ENCODE measurements at places on chromosomes 12 and 14.
A peak's percentile ranks its signal among the peaks of the same experiment; 100 is the strongest.

DNA sequence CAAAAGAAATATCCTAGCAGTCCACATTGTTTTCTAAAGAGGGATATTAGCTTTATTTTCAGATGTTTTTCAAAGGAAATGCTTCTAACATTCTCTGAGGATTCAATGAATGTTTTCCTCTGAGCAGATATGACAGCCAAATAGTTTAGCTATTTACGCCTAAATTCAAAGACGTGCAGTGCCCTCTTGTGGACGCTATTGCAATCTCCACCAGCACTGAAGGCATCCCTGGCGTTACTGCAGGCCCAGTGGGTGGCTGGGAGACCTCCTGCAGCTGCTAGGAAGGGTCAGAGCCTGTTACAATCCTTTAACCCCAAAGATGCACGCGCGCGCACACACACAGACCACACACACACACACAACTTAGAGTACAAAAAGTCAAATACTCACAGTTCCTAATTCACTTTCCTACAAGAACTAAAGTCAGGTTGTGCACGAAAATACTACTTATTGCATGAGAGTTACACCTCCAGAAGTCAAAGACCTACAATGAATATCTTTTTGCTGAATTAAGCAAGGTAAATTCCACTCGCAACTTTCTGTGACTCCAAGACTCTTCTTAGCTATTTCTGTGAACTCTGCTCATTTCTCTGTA, 589.3 kb upstream of the TMEM132C start:
- DNase-seq = peak; percentile 32

GRCh38 chr12:97386133-97386581, 76.4 kb upstream of the RMST start:
- peak; percentile 47 for DNase-seq

DNA sequence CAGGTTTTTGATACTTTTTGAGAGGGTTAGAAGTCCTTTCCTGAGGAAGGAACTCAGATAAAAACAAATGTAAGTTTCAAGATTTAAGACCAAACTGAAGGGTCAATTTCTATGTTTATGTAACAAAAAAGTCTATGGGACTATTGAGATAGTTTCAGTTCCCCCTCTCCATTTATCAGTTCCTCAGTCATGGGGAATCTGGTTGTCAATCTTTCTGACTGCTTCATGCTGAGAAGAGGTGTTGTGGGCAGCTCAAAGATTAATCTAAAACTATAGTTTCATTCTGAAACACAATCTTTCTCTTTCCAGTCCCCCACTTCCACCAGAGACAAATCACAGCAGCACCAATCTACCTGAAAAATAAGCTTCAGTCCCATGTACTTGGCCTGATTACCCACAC, 93.7 kb downstream of the KCNMB4 start:
- no peak for DNase-seq

DNA sequence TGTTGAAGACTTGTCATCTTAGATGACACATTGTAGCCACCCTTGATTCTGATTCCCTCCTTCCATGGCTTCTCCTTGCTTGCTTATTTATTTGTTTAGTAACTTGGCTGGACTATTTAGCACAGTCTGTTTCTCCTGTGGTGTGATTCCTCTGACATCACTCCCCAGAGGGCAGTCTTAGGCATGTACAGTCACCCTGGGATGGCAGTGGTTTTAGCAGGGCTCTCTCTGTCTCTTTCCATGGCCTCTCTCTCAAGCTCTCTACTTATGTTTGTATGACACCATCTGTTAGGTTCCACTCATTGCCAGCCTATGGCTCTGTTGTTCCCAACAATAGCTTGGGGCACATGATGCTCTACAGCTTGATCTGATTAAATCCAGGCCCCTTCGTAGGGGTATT, 158.3 kb downstream of the ADGRD1 start:
- DNase-seq = no peak

DNA sequence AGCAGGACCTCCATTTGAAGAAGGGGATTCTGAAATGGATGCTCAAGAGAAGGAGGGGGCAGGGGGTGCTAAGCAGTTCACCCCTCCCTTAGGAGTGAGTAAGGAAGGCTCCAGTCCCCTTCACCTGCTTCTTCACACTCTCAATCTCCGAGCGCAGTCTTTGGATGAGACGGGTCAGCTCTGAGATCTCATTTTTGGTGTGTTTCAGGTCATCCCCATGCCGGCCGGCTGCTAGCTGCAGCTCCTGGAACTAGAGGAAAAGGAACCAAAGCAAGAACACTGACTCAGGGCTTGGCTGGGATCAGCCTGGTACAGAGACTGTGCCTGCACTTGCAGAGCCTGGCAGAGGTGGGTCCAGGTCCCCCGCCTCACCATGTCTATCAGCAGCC, 7.3 kb downstream of the KRT73 start:
- no peak for DNase-seq

- DNase-seq = no peak
These were observed 14.8 kb downstream of the HIP1R start for GRCh38 chr12:122850048-122850445.

DNA sequence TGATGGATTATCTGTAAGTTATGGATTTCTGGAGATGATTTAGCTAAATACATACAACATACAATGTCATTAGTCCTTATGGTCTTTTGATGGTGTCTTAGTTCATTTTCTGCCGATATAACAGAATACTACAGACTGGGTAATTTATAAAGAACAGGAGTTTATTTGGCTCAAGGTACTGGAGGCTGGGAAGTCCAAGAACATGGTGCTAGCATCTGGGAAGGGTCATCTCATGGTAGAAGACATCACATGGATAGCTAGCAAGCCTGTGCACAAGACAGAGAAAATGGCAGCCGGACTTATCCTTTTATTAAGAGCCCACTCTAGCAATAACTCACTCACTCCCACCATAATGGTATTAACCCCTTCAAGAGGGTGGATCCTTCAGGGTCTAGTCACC, 24.2 kb downstream of the KLHL28 start:
- no peak for DNase-seq

Measured in hypothalamus (tissue), 51 donors.